ENCODE measurements at places on chromosomes 6 and 20. TPM values are rescaled to one million over a fixed set of nuclear protein-coding genes. Genes with fewer than 3 reads are reported as not detected.

IRAK1BP1 gene
- 2.6 TPM for polyA plus RNA-seq

RALGAPB gene
- polyA plus RNA-seq, result 30.1 TPM

GABRR1 gene
- not detected for polyA plus RNA-seq

PROKR2 gene
- not detected for polyA plus RNA-seq

RIOK1 gene
- 12.4 TPM for polyA plus RNA-seq

SRSF12 gene
- 0.04 TPM for polyA plus RNA-seq
